ENCODE measurements at places on chromosomes 16 and 17.

DNA sequence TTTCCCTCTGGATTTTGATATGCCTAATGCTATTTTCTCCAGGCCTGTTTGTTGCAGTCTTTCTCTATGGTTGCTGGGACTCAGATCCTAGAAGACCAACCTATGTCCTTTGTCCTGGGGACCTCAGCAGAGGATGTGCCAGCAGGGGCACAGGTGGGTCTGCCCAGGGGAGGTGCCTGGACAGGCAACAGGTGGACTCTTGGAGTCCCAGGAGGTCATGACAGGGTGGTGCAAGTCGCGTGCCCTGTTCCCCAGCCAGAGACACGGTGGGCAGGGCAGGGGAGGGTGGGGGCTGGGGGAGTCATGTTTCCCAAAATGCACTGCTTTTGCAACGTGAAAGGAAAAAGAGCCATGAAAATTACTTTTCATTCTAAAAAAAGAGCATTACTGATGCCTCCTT is 26.3 kb upstream of the PLLP start:
- no peak overlapping the region for H3K27ac ChIP-seq
- H3K4me3 ChIP-seq: no peak overlapping the region
- peaks cover 10% of the 10 kb centered on the region for H3K27me3 ChIP-seq
- peaks cover 9% of the 10 kb centered on the region for H3K4me1 ChIP-seq
- DNase-seq: no peak

- peak; percentile 63 for DNase-seq
- no peaks in the 10 kb centered on the region for H3K36me3 ChIP-seq
- peaks cover 1% of the 10 kb centered on the region for H3K27me3 ChIP-seq
- no peak overlapping the region for H3K4me3 ChIP-seq
- no peak overlapping the region for H3K27ac ChIP-seq
Observed at GRCh38 chr17:81020767-81021497, 14.0 kb upstream of the BAIAP2 start.

GRCh38 chr17:76757256-76757655 is 19.3 kb downstream of the MFSD11 start:
- DNase-seq: no peak
- H3K4me1 ChIP-seq: peaks cover 5% of the 10 kb centered on the region
- no peaks in the 10 kb centered on the region for H3K27me3 ChIP-seq
- peaks cover 17% of the 10 kb centered on the region for H3K36me3 ChIP-seq
- no peak overlapping the region for H3K27ac ChIP-seq

- H3K4me3 ChIP-seq: no peak overlapping the region
- peaks cover 6% of the 10 kb centered on the region for H3K36me3 ChIP-seq
- H3K27ac ChIP-seq: no peak overlapping the region
- no peaks in the 10 kb centered on the region for H3K4me1 ChIP-seq
- H3K27me3 ChIP-seq: peaks cover 54% of the 10 kb centered on the region
Observed at GRCh38 chr16:31413381-31413780, 14.8 kb downstream of the COX6A2 start.

DNA sequence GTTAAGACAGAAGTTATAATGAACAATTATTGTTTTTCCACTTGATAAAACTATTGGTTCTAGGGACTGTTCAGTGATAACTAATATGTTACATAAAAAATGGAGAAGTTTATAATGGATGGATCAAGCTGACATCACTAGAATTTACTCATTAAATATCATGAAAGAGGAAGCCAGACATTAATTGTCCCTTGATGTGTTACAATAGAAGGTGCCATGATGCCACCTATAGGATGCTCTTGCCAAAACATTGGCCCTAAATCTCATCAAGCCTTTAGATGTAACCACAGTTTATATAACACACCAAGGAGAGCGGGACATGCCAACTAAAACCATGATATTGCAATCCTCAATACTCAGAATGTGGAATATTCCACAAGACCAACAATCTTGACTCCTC is 147.9 kb upstream of the MON1B start:
- no peaks in the 10 kb centered on the region for H3K36me3 ChIP-seq
- peak; percentile 54 for DNase-seq
- H3K4me1 ChIP-seq: no peaks in the 10 kb centered on the region
- H3K27ac ChIP-seq: no peak overlapping the region
- no peak overlapping the region for H3K4me3 ChIP-seq

DNA sequence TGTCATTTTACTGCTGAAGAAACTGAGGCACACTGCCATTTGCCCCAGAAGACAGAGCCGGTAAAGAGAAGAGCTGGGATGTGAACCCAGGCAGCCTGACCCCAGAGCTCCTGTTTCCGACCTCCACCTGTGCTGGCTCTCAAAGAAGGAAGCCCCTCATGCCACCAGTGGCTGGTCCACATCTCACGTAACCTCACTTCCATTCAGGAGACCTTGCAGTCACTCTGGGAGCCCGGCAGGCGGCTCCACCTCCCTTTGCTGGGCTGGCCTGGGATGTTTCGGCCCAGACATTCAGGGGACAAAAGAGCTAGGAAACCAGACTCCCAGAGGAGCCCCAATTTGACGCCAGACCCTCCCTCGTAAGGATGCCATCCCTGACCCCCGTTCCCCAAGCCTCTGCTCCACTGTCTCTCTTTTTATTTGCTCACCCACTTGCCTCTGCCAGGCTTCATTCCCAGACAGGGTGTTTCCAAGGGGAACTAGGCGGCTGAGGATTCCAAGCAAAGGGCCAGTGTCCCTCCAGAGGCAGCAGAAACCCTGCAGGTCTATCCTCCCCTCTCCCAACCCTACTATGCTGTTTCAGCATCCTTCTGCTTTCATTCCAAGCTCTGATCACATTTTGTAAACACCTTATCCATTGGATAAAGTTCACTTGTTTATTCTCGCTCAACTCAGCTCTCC is 2.8 kb downstream of the TAF1C start:
- H3K27me3 ChIP-seq: no peaks in the 10 kb centered on the region
- no peak overlapping the region for H3K27ac ChIP-seq
- DNase-seq: no peak
- H3K36me3 ChIP-seq: peaks cover 14% of the 10 kb centered on the region
- H3K4me1 ChIP-seq: peaks cover 14% of the 10 kb centered on the region
- no peak overlapping the region for H3K4me3 ChIP-seq
